ENCODE measurements at places on chromosomes 7 and 10.
A peak's percentile ranks its signal among the peaks of the same experiment; 100 is the strongest.

DNA sequence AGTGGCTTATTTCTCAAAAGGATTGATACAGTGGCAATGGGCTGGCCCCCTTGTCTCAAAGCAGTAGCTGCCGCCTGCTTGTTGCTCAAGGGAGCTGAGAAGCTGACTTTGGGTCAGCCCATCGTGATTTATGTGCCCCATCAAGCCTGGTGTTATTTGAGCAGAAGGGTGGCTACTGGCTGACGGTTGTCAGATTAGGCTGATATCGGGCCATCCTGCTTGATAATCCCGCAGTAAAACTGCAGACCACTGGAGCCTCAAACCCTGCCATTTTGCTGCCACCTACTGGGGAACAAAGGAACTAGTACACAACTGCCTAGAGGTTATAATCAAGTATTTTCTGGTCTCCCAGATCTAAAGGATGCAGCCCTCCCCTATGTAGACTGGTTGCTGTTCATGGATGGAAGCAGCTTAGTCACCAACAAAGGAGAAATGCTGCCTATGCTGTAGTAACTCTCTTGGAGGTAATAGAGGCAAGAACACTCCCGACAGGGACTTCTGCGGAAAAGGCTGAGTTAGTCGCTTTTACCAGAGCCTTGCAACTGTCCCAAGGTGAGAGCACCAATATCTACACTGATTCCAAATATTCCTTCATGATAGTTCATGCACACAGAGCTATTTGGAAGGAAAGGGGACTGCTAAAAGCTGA lies 65.9 kb upstream of the ZNF92 start:
- peak; percentile 64 for DNase-seq

GRCh38 chr10:96896884-96897589 lies 64.9 kb downstream of the LCOR start:
- no peak for DNase-seq

- DNase-seq, result no peak
These were observed 31.6 kb downstream of the SLC16A12 start for GRCh38 chr10:89503652-89504370.

DNA sequence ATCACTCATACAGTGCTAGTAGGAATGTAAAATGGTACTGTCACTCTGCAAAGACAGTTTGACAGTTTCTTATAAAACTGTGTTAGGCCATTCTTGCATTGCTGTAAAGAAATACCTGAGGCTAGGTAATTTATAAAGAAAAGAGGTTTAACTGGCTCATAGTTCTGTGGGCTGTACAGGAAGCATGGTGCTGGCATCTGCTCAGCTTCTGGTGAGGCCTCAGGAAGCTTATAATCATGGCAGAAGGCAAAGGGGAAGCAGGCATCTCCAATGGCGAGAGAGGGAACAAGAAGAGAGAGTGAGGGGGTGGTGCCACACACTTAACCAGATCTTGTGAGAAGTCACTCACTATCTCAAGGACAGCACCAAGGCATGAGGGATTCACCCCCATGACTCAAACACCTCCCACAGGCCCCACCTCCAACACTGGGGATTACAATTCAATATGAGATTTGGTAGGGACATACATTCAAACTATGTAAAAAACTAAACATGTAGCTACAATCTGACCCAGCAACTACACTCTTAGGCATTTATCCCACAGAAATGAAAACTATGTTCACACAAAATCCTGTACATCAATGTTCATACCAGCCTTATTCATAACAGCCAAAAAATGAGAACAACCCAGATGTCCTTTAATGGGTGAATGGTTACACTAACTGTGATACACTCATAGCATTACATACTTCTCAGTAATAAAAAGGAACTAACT lies 5.0 kb downstream of the ALDH18A1 start:
- DNase-seq, result no peak

DNA sequence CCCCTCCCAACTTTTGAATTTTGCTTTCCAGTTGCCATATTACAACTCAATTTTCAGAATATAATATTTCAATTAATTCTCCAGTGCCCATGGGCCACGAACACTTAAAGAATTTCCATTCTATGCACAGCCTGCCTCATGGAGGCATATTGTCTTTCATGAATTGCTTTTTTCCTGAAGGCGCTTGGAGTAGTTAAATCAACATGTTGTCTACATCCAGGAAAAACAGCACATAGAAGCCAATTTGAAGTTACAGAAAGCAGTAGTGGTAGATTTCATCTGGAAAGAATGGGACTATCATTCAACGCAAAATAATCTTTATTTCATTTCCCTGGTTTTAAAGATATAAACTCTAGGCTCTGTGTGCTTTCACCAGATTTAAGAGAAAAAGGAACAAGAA lies 106.0 kb downstream of the NRP1 start:
- DNase-seq, result no peak

- DNase-seq, result no peak
These were observed 52.9 kb upstream of the ZMIZ2 start for GRCh38 chr7:44695756-44696155.

- DNase-seq, result no peak
These were observed 14.8 kb downstream of the PRKRIP1 start for GRCh38 chr7:102410918-102411317.

DNA sequence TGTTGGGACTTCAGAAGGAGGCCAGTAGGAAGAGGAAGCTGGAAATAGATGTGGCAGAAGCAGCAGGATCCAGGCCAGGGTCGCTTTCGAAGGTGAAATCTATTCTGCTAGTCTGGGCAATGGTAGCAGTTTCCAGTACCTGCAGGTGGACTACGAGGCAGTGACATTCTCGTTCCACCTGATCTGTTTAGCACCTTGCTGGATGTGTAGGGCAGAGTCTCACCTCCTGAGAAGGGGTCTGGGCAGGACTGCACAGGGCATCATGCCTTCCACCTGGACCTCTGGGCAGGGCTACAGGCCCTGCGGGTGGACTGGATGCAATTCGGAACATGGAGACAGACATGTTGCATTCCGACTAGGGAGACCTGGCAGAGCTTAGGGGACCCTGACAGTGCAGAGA lies 254.8 kb upstream of the ZNF32 start:
- DNase-seq, result no peak
